Left ventricle myocardium superior (tissue), 1 donor: ENCODE measurements at places on chromosomes 1 and 21. TPM values are rescaled to one million over a fixed set of nuclear protein-coding genes. Genes with fewer than 3 reads are reported as not detected.

OR2C3 gene
- total RNA-seq, result not detected

ENSA gene
- 126 TPM for total RNA-seq

SMIM11 gene
- 5.2 TPM for total RNA-seq

VCAM1 gene
- total RNA-seq, result 4.7 TPM

TLR5 gene
- total RNA-seq, result 2.5 TPM

DNA sequence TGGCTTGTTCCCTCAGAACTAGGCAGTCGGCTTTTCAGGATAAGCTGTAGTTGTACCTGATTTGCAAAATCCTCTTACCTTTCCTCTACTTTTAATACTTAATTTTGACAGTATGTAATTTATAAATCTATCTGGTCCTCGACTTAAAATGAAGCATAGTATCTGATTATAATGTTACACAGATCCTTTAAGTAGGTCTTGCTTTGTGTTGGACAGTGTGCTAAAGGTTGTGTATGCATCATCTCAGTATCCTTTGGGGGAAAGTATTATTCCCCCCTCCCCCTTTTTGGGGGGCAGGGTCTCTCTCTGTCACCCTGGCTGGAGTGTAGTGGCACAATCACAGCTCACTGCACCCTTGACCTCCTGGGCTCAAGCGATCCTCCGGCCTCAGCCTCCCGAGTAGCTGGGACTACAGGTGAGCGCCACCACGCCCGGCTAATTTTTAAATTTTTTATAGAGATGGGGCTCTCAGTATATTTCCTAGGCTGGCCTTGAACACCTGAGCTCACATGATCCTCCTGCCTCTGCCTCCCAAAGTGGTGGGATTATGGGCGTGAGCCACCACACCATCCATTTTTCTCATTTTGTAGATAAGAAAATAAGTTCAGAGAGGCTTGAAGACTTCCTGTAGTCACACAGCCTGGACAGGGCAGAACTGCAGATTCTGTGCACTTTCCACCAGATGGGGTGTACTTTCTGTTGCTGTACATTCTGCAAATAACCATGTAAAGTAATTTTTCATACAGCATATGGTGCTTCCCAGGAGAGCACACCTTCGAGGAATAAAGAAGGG lies 791 bp upstream of the STX6 start:
- DNase-seq, result no peak

- DNase-seq, result no peak
Observed at GRCh38 chr1:30668024-30668423, 55.4 kb downstream of the MATN1 start.

DNA sequence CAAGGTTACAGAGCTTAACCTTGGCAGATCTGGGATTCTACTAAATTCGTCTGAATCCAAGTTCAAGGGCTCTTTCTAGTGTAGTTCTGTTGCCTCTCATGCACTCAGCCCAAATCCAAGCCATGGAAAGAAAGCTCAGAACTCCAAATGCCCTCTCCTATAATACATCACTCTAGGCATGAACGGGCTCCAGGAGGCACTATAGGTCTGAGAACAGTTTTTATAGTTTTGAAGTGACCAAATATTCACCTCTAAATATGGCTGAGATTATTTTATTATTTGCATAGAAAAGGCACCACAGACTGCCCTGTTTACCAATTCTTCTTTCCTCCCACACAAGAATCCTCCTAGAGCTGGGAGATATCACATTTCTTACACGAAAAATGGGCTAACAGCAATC lies 327.9 kb upstream of the BEND5 start:
- no peak for DNase-seq

GRCh38 chr1:173554089-173554488 lies 48.8 kb downstream of the SLC9C2 start:
- no peak for DNase-seq

- no peak for DNase-seq
Observed at GRCh38 chr1:82386365-82387011, 585.8 kb downstream of the ADGRL2 start.

- no peak for DNase-seq
Observed at GRCh38 chr1:91557039-91557690, 56.5 kb downstream of the CDC7 start.

- DNase-seq, result peak; percentile 41
Observed at GRCh38 chr1:33089457-33089856, 8.5 kb downstream of the AZIN2 start.

GRCh38 chr1:235404190-235404589 lies 37.0 kb downstream of the TBCE start:
- no peak for DNase-seq

- DNase-seq, result no peak
Observed at GRCh38 chr1:5908461-5909375, 83.5 kb downstream of the NPHP4 start.

DNA sequence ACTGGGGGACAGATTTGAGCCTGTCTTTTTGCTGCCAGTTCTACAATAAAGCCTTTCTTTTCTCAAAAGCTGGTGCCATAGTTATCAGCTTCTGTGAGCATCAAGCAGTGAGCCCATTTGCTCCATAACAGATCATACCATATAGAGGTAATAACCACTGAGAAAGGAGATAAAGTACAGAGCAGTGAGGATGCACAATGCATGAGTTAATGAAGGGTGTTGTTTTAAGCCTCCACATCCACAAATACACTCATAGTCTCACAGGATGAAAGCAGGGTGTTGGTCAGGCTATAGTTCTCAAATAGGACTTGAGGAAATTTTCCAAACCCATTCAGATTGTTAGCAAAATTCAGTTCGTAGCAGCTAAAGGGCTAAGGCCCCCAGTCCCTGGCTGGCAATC lies 25.6 kb upstream of the SLC35A3 start:
- no peak for DNase-seq

GRCh38 chr1:117695796-117696490 lies 90.1 kb downstream of the TENT5C start:
- peak; percentile 46 for DNase-seq
